ENCODE measurements at places on chromosomes 2 and 18.

GRCh38 chr2:145652036-145652435, 1132.1 kb upstream of the ZEB2 start:
- no peak for DNase-seq

DNA sequence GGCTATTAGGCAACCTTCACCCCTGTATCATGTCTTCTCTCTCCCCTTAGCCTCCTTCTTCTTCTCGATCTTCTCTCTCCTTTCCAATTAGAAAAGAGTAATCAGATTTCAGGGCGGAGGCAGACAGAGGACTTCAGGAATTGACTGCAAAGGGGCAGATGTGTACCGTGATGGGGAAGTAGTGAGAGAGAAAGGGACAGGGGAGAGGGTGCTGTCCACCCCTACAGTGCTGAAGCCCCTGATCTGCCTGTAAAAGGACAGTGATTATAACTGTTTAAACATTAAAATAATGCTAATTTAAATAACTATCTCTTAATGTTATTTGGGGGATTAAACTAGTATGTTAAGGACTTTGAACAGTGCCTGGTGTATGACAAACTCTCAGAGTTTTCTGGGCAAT, 178.5 kb downstream of the ACTR3 start:
- DNase-seq = no peak

DNA sequence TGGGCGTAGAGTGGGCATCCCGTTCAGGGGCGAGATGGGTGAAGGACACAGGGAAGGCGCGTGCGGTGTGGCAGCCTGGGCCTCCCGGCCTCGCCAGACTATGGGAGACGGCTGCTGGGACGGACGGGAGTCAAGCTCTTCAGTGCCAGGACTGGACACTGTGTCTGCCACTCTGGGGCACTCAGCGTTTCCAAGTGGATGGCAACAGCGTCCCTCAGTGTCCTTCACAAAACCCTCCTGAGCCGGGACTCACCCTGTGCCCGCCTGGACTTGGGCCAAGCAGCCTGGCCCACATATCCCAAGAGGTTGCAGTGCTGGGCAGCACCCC, 16.3 kb upstream of the BOK start:
- DNase-seq = no peak

GRCh38 chr2:143706354-143706753, 577.1 kb downstream of the ARHGAP15 start:
- DNase-seq = no peak

GRCh38 chr2:201149064-201149820, 33.3 kb downstream of the CFLAR start:
- DNase-seq = no peak

GRCh38 chr2:12513339-12513738, 203.4 kb upstream of the TRIB2 start:
- no peak for DNase-seq

- no peak for DNase-seq
Measured at GRCh38 chr2:135096665-135097446, 44.8 kb downstream of the RAB3GAP1 start.
